Osteoblast (primary cell): ENCODE measurements at places on chromosomes 7 and 10.

GRCh38 chr10:56605051-56605450 is 244.0 kb upstream of the ZWINT start:
- DNase-seq = no peak

- no peak for DNase-seq
These were observed 102.1 kb upstream of the FAM13C start for GRCh38 chr10:59464483-59464882.

- DNase-seq = no peak
These were observed 31.1 kb upstream of the SNX13 start for GRCh38 chr7:17971411-17971810.

DNA sequence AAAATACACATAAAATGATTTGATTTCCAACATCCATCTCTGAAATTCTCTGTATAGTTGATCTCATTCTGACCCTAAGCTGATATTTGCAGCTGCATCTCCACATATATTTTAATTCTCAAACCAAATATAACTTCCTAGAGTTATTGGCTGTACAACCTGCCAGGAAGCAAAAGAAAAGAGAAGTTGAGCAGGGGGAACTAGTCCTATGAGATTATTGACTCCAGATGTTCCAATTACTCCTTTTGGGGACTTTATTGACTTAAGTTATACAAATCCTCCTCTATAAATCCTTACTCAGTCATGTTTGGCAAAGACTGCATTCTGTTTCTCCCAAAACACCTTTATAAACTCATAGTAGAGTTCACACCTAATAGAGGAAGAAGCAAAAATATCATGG is 599.4 kb upstream of the ANKRD30A start:
- peak; percentile 30 for DNase-seq

DNA sequence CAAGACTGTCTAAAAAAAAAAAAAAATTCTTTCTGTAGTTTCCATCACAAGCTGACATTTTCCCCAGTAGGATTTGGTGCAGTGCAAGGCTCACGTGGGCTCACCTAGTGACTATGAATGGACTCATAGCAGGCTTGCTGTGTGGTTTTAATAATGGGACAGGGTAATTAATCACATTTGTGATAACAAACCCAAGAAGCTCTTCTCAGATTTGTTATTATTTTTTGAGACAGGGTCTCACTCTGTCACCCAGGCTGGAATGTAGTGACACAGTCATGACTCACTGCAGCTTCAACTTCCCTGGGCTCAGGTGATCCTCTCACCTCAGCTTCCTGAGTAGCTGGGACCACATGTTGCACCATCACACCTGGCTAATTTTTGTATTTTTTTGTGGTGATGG is 40.0 kb downstream of the NACAD start:
- no peak for DNase-seq

- peak; percentile 14 for DNase-seq
These were observed 16.5 kb upstream of the PRKAG2 start for GRCh38 chr7:151893405-151893923.

- DNase-seq = no peak
These were observed 111.8 kb downstream of the EGFR start for GRCh38 chr7:55130395-55131141.

GRCh38 chr10:5195727-5196374 is 786 bp upstream of the AKR1C4 start:
- DNase-seq = no peak

DNA sequence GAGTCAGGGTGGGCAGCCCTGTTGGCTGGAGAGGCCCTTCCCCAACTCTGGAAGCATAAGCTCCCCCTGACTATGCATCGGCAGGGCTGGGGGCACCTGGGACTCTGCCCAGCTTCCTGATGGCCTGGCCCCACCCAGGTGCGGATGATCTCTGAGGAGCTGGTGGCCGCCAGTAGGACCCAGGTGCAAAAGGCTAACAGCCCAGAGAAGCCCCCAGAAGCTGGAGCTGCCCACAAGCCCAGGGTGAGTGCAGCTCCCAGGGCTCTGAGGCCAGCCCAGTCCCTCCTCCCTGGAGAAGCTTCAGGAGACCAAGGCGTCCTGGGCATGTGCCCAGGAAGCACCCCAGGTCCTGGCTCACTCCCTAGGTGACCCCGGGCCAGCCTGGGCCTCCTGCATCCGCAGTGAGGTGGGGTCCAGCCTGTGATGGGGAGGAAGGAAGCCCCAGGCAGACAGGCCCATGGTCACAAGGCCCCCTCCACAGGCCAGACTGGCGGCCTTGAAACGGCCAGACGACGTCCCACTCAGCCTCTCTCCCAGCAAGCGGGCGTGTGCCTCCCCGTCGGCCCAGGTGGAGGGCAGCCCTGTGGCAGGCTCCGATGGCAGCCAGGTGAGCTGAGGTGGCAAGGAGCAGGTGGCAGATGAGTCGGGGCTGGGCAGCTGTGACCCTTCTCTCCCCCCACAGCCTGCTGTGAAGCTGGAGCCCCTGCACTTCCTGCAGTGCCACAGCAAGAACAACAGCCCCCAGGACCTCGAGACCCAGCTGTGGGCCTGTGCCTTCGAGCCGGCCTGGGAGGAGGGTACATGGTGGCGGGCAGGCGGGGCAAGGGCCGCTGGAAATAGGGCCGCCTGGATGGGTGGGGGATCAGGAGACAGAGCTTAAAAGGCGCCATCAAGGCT is 3.0 kb downstream of the LRWD1 start:
- peak; percentile 88 for DNase-seq

DNA sequence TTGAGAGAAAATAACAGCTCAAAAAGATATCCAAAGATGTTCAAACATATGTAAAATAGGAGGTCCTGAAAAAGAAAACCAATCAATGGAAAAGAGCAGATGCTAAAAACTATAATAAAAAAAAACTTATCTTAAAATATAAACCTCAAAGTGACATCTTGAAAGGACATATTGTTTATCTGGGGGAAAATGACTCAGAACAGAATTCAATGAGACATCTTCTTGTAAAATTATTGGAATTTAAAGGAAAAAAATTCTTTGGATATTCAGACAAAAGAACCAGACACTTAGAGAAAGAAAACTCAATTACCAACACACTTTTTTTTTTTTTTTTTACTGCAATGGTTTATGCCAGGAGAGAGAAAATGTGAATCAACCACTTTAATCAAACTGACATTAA is 58.9 kb downstream of the NAMPT start:
- no peak for DNase-seq
